WTC11 (cell line): ENCODE measurements at places on chromosomes 6 and 20. TPM values are rescaled to one million over a fixed set of nuclear protein-coding genes. Genes with fewer than 3 reads are reported as not detected.

Gene VSX1
- 0.23 TPM in 1 of 3 replicates, not detected in the others for total RNA-seq

Gene PLCB4
- 11.9 to 14.3 TPM (median 12.6 TPM) in 3 replicates for total RNA-seq

Gene SNPH
- 3.5 to 4.4 TPM (median 3.6 TPM) in 3 replicates for total RNA-seq

GRCh38 chr20:644692-645317 is 8.2 kb downstream of the SRXN1 start:
- DNase-seq, result no peak

GRCh38 chr6:22737331-22737730 is 168.0 kb downstream of the HDGFL1 start:
- DNase-seq, result peak; percentile 67

DNA sequence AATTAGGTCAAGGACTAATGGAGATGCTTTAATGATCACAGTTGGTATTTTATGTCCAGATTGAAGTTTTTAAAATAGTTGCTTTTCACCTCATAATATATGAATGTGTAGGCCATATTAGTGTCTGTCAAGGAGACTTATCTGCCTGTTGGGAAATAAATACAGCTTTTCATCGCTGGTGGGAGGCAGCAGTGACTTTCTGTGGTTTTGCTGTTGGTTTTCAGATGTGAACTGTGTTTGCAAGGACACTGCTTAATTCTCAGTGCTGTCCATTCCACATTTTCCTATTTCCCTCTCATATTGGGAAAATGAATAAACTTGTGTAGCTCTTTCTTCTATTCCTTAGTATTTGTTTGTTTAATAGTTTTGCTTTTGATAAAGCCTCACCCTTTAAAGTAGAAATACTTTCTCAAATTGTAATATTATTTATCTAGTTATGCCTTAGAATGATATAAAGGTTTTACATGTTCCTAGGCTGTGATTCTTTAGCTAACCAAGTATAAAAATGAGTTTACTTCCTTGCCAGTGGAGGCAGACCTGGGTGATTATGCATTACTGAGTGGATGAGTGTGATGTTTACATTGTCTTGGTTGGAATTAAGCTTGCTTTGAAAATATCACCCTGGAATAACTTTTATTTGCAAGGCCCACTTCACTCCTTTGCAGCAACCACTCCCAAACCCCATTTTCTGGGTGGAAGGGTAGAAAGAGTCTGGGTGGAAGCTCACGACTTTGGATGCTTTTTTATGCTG is 3.3 kb downstream of the PLCB4 start:
- no peak for DNase-seq

DNA sequence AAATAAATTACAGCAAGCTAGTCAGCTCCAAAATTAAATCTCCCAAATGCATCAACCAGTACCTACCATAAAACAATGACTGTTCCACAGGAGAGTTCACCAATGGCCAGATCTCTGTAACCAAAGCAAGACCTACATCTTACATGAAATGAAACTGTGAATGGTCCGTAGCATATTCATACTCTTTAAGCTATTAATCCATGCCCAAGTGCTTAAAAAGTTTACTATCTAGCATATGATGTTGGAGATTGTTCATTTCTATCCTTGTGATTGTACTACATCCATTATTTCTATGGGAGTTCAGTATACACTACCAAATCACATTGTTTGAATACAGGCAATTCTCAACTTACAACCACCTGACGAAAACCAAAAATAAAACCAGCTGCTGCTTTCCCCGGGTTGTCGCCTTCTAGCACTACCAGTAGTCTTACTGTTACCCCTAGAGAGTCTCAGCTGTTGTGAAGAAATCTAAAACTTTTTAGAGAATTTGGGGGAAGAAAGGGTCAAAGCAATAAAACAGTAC is 38.0 kb downstream of the HIVEP2 start:
- no peak for DNase-seq

Gene BPIFA1
- not detected in 3 replicates for total RNA-seq

Gene BRD2
- 206 to 222 TPM (median 214 TPM) in 3 replicates for total RNA-seq

DNA sequence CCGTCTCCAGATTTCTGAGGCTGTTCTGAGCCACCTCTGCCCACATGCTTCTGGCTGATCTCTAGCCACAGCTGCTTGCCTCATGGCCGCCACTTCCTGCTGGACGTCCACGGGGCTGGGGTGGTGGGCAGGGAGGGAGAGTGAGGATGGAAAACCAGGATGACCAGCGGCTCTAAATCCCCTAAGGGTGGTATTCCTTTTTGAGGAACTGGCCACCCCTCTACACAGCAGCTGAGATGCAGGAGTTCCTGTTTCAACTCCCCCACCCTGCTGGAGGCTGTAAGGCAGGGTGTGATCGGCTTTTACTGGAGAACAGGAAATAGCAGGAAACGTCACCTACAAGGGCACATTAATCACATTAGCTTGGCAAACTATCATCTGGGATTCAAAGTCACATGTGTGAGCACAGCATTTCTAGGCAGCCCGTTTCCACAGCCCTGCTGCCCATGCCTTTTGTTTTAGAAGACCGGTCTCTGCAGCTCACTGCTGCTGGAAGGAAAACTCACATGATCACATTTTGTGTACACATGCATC is 181.6 kb upstream of the ECI2 start:
- no peak for DNase-seq

GRCh38 chr6:130853555-130854183 is 26.5 kb downstream of the SMLR1 start:
- no peak for DNase-seq

DNA sequence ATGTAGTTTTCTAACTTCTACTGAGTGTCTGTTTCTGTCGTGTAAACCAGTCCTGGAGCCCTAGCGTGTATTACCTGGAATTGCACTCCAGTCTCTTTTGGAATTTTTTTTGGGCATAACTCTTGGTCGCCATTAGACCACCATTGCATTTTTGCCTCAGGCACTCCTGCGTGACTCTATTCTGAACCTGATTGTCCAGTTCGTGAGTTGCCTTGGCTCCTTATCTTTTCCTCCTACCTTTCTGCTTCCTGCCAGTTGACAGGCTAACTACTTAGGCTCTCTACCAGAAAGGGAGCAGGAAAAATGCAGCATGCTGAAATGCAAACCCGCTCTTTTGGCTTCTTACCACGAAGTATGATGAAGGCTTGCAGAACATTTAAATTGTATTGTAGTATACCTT is 490.9 kb upstream of the SOX4 start:
- DNase-seq, result no peak

GRCh38 chr20:63056236-63057170 is 49.7 kb upstream of the BHLHE23 start:
- DNase-seq, result peak; percentile 80

GRCh38 chr6:137224799-137225198 is 5.6 kb upstream of the IFNGR1 start:
- DNase-seq, result no peak

DNA sequence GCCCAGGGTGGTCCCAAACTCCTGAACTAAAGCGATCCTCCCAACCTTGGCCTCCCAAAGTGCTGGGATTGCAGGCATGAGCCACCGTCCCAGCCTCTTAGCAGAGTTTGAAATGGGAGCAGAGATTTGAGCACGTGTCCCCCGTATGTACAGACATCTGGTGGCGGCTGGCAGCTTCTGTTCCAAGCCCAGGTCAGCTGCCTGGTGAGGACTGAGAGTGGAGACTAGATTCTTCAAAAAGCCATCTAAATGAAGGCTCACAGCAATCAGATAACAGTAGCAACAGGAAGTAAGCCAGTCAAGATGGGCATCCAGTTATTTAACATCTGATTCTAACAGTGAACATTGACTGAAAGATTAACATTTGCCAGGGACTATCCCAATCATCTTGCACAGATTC is 128.1 kb upstream of the AKAP12 start:
- DNase-seq, result no peak
